ENCODE measurements at places on chromosomes 1 and 21.

DNA sequence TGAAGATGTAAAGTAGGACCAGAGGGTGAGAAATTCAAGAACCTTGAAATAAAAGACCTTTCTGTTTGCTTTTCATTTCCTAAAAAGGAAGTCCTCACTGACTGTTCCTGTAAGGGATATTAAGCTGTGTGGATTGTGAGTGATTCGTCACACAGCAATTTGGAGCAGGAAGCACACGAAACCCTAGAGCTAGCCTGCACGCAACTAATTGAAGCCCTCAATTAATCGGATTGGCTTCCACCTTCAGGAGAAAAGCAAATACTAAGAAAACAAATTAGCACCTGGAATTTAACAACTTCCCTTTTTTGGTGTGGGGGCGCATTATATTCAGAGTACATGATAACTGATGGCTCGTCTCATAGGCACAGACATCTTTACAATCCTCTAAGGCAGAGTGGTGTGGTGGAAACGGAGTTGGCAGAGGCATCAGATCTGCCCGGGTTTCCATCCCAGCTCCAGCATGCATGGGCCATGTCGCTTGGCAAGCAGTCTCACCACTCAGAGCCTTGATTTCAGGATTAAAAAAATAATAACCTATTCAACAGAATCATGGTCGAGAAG is 95.2 kb downstream of the KCNJ15 start:
- no peak for DNase-seq

DNA sequence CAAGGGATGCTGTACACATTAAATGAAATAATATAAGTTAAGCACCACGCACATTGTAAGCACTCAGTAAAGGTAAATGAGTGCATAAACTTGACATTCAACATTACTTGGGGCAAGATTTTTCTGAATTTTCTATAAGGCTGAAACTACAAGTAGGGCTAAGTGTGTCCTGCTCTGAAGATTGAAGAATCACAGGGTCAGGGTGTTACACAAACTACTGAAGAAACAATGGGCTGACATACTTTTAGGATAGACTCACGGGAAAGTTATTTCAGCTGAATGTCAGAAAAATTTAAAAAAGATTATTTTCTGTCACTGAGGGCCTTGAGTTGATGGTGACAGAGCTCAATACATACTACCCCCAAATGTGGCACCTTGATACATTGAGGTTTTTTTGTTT is 644.2 kb upstream of the PLXNA2 start:
- no peak for DNase-seq

- DNase-seq: no peak
Observed at GRCh38 chr1:192477630-192478029, 97.9 kb upstream of the RGS1 start.

GRCh38 chr1:194273660-194274059 is 1087.2 kb upstream of the B3GALT2 start:
- DNase-seq: no peak
